ENCODE measurements at places on chromosomes 5 and 9.

DNA sequence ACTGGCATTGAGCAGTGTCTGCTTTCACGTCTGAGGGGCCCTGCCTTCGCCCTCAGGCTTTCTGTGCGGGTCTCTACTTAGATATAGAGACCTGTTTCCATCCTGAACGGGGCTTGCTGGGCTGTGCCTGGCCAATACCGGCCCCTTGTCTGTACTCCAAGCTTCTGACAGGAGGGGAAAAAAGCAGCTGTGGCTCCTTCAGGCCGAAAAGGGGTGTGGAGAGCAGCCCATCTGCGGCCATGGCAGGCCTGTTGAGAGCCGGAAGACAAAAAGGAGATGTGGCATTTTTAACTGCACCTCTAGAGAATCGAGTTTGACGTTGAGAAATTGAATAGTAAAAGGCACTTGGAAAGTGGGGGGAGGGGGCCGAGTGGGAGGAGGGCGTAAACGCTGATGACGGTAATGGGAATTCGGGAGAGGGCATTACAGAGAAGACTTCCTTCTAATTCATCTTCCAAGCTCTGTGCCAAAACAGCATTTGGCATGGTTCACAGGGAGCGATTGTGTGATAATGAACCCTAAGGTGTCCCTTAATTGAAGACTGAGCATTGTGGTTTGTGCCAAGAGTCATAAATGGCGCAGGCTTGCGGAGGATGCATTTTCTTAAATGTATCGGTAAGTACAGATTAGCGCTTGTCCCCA lies 25.1 kb upstream of the PRDM12 start:
- DNase-seq = no peak

GRCh38 chr9:72983512-72984225 lies 30.8 kb upstream of the ALDH1A1 start:
- DNase-seq = no peak

GRCh38 chr9:87554171-87554910 lies 56.7 kb downstream of the DAPK1 start:
- DNase-seq = no peak

GRCh38 chr9:75962013-75962661 lies 71.7 kb downstream of the PCSK5 start:
- peak; percentile 7 for DNase-seq

DNA sequence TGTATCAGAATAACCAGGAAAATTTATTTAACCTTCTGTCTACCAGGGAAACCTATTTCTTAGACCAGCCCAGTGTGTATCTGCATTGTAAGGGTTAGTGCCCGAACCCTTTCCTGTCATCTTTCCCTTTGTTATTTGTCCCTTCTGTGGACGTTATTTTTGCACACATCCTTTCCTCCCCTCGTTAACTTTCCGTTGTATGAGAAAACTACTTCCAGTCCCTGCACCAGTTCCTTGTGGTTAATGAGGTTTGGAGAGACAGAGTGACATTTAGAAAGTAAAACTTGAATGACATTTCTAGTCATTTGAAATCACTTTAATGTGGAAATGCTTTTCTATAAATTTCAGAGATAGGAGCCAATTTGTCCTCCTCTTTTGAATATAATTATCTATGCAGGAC lies 4.3 kb upstream of the IFNB1 start:
- no peak for DNase-seq

DNA sequence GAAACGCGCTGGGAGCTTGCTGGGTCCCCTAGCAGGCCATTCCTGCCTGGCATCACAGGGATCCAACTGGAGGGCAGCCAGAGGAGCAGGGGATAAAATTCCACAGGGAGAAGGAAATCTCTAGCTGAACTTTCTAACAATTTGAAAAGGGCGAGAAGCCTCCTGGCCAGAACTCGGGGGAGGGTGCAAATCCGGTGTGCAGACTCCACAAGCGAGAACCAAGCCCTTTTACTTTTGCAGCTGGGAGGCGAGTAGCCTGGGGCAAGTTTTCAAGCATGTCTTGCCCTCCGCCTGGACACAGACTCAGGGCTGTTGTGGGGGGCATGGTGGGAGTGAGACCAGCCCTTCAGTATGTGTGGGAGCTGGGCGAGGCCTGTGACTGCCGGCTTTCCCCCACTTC lies 14.3 kb upstream of the POU5F2 start:
- DNase-seq = no peak

DNA sequence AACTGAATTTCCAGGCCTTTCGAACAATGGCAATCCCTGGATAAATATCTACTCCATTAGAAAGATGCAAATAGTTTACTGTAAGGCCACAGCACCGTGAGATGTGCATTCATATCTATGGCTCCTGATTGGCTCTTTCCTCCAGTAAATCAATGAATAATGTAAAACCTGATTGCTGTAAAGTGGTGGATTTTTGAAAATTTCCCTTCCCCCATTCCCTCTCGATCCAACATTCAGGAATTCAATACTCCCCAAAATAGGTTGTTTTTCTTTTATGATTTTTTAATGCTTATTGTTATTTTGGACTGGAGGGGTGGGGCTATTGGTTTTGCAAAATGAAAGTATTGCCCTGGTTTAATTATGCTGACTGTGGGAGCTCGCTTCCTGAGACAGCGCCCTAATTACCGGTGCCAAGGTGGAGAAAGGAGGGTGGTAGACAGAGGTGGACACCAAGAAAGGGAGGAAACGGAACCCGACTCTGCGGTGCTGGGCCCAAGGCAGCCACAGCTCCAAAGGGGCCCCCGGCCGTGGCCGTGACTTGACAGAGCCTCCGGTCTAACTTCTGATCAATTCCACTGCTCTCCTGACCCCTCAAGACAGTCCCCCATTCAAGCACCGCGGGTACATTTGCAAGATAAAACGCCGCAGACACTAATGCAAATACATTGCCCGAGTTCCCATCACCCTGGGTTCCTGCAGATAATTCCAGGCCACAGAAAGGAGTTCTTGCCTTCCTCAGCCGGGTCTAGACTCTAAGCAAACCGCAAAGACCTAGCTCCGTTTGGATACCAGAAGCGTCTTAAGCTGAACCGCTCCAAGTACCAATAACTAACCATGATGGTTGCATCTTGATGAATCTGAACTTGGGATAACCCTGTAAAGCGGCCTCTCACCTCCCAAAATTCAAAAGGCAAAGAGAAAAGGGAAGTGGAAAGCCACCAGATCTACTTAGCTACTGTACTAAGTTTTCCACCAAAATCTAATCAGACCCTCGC lies 211.2 kb downstream of the MEF2C start:
- DNase-seq = no peak

DNA sequence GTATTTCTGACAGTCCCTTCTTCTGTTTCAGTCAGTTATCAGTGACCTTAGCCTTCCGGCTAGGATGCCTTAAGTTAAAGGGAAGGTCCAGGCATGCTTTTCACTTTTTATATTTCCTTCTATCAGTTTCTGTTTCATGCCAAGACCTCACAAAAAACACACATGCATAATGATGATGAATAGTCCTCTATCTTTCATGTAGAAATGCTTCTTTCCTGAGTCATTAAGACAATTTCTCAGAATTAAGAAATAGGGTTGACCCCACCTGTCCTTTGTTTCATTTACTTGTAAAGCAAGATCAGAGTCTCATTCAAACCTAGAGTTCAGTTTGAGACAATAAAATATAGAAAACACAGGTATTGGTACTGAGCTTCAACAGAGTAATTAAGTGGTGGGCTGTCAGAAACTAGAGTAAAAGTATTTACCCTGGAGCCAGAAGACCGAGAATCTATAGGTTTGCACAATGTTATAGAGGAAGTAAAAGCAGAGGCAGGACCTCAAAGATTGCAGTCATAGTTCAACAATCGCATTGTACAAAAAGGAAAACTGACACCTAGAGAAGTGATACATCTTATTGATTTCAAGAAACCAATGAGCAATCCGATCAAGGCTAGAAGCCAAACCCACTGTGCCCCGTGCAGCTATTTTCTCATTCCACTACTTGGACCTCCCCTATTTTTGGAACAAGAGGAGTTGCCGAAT lies 118.7 kb upstream of the PUM3 start:
- DNase-seq = no peak

DNA sequence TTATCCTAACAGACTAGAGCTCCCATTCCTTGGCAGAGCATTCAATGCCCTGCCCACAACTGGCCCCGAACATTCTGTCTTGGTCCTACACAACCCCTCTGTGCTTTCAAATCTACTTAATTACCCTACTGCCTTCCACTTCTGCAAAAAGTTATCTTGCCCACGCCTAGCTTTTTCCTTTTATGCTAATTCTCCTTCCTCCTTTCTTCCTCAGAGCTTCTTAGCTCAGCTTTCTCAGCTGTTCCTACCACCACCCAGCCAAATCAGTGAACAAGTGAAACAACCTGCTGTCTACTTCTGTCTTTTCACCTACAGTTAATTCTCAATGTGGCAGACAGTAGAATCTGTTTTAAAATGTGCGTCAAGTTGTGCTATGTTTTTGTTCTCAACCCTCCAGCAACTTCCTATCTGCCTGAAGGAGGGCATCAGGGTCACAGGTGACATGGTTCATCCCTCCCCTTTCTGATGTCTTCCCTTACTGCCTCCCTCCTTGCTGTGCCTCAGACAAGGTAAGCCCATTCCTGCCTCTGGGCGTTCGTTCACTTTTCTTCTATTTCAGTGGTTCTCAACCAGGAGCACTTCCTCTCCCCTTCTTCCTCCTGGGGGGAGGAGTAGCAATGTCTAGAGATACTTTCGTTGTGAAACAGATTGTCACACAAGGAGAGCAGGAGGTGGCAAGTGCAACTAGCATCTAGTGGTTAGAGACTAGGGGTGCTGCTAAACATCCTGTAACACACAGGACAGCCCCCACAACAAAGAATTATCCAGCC lies 1.3 kb upstream of the REEP5 start:
- no peak for DNase-seq

- DNase-seq = no peak
Measured at GRCh38 chr5:101611039-101611438, 685.0 kb downstream of the SLCO4C1 start.

GRCh38 chr5:128966375-128966774 lies 1.1 kb downstream of the SLC27A6 start:
- DNase-seq = no peak

DNA sequence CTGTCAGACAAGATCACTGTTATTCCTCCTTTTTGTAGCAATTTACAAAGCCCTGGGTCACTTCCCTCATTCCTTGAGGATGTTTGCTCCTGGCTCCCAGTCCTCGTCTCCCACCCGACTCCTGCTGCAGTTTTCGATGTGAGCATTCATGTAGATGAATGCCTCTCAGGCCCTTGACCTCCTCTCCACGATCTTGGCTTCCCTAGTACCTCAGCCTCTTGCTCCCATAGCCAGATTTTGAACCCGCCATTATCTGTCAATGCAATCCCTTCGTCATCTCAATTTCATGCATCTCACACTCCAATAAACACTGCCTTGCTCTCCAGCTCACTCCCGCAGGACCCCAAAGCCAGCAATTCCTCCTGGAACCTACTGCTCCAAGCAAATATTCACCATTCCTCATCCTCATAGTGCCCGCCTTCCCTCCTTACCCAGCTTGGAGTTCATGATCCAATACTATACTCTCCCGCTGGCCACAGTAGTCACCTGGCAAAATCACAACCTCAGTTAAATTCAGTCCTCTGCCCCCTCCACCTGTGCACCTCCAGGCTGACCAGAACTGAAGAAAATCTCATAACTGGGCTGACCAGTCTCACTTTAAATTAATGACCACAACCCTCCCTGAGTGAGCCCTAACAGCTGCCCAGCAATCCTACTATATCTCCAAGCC lies 35.1 kb upstream of the JADE2 start:
- DNase-seq = no peak

DNA sequence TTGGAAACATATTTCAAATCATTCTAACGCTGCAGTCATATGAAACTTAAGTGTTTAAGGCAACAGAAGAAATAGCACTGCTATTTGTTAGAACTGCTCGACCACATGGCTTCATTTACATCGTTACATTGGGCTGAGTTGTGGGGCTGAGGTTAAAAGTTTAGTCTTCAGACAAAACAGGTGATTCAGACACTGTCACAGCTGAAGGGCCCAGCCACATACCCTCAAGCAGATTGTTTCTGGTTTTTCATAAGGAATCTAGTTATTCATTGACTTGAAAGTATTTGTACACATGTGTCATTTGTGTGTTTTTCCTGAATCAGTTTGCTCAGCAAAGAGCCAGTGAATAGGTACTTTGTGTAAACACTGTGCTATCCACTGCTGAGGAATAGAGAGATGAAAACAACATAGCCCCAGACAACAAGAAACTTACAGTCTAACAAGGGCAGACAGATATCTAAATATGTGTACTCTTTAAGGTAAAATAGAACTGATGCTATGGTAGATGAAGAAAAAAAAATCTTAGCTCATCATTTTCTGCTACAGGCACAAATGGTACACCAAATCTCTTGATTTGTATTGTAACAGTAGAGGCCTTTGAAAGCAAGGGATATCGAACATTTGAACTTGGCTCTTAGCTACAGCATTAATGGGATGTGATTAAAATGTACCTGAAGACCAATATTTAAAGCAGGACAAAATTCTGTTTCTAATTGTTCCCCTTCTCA lies 357.6 kb upstream of the RPS23 start:
- DNase-seq = no peak

GRCh38 chr9:131709771-131710431 lies 30.0 kb downstream of the RAPGEF1 start:
- no peak for DNase-seq

- no peak for DNase-seq
Measured at GRCh38 chr9:12843735-12844134, 68.9 kb downstream of the LURAP1L start.

DNA sequence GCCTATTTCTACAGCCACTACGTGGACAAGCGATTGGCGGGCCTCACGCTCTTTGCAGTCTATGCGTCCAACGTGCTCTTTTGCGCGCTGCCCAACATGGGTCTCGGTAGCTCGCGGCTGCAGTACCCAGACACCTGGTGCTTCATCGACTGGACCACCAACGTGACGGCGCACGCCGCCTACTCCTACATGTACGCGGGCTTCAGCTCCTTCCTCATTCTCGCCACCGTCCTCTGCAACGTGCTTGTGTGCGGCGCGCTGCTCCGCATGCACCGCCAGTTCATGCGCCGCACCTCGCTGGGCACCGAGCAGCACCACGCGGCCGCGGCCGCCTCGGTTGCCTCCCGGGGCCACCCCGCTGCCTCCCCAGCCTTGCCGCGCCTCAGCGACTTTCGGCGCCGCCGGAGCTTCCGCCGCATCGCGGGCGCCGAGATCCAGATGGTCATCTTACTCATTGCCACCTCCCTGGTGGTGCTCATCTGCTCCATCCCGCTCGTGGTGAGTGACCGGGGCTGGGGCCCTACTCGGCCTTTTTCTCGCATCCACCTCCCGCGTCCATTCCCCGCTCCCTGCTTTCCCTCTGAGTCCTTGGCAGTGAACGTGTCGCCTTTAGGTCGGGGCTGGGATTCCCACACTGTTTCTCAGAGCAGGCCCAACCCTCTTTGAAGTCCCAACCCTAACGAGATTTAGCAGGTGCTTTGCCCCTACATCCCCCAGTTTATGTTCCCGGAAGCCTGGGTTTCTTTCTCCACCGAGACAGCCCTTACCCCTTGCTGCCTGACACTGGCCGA lies 1.8 kb downstream of the PTGER4 start:
- no peak for DNase-seq

GRCh38 chr5:34657988-34658387 lies 1.9 kb downstream of the RAI14 start:
- DNase-seq = no peak

DNA sequence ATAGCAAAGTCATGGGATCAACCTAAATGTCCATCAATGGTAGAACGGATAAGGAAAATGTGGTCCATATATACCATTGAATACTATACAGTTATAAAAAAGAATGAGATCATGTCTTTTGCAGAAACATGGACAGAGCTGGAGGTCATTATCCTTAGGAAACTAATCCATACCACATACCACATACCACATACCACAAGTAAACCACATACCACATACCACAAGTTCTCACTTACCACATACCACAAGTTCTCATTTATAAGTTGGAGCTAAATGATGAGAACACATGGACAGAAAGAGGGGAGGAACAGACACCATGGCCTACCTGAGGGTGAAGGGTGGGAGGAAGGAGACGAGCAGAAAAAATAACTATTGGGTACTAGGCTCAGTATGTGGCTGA lies 154.6 kb upstream of the GHR start:
- no peak for DNase-seq
